Vagina (tissue), 2 donors: ENCODE measurements at places on chromosomes 3 and 15. TPM values are rescaled to one million over a fixed set of nuclear protein-coding genes. Genes with fewer than 3 reads are reported as not detected.

DNA sequence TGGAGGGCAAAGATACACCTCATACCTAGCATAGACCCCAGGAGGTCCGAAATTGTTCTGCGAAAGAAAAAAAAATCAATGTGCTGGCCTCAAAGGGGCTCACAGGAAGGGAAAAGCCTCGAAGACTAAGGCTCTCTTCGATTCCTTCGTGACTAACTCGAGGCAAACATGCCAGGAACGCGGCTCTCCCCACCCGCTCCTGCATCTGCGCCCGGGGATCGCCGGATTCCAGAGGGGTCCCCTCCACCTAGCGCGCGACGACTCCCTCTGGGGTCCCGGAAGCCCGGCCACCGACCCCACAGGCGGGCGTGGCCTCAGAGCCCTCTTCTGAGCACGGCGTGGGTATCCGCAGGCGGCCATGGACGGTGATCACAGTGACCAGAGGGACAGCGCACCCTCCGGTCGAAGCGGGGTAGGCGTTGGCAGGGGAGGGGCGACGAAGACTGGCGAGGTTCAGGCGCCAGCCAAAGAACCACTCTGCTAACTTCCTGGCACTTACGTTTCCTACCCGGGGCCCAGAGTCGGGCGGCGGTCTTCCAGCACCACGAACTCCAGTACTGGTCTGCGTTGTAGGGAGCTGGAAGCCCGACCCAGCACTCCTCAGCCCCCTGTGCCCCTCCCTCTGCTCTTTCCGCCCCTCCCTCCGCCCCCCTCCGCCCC is 515 bp upstream of the EIF3J start:
- DNase-seq, result no peak

GRCh38 chr15:32642667-32643435 is 1.3 kb downstream of the SCG5 start:
- no peak for DNase-seq

DNA sequence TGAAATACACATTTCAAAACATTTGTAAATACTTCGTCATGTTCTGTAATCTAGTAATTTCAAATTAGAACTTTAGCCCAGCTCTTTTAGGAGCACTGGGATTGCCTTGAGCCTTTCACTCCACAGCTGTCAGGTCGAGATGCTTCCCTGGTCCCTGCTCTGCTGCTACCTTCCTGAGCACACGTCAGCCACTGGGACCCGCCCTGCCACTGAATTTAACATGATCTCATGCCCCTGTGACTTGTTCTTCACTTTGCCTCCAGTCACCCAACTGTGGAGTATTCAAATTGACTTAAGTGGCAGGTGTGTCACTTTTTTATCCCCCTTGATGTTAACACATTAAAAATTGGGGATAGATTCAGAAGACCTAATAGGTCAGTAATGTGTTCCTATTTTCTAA is 3.3 kb downstream of the ARRDC4 start:
- no peak for DNase-seq

GRCh38 chr3:148866261-148866660 is 1.2 kb downstream of the CPA3 start:
- no peak for DNase-seq

DNA sequence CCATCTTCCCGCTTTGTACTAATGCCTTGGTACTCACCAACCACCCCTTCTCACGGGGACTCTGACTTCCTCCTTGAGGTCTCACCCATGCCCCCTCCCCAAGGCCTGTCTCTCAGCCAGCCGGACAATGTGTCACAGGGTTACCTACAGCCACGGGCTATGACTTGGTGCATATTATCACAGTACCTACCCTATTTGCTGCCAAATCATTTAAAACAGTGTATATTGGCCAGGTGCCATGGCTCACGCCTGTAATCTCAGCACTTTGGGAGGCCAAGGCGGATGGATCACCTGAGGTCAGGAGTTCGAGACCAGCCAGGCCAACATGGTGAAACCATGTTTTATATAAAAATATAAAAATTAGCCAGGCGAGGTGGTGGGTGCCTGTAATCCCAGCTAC is 93.4 kb upstream of the TBL1XR1 start:
- DNase-seq, result no peak

- no peak for DNase-seq
Measured at GRCh38 chr15:92023965-92024364, 170.5 kb downstream of the SLCO3A1 start.

- no peak for DNase-seq
Measured at GRCh38 chr3:126896067-126896441, 86.9 kb upstream of the PLXNA1 start.

- DNase-seq, result no peak
Measured at GRCh38 chr15:60508442-60508841, 29.5 kb upstream of the ICE2 start.

- DNase-seq, result no peak
Measured at GRCh38 chr15:74027688-74028087, 33.2 kb downstream of the PML start.

- DNase-seq, result no peak
Measured at GRCh38 chr3:136955813-136956212, 2.0 kb upstream of the IL20RB start.

- DNase-seq, result no peak
Measured at GRCh38 chr15:26660241-26660640, 112.6 kb downstream of the GABRB3 start.

DNA sequence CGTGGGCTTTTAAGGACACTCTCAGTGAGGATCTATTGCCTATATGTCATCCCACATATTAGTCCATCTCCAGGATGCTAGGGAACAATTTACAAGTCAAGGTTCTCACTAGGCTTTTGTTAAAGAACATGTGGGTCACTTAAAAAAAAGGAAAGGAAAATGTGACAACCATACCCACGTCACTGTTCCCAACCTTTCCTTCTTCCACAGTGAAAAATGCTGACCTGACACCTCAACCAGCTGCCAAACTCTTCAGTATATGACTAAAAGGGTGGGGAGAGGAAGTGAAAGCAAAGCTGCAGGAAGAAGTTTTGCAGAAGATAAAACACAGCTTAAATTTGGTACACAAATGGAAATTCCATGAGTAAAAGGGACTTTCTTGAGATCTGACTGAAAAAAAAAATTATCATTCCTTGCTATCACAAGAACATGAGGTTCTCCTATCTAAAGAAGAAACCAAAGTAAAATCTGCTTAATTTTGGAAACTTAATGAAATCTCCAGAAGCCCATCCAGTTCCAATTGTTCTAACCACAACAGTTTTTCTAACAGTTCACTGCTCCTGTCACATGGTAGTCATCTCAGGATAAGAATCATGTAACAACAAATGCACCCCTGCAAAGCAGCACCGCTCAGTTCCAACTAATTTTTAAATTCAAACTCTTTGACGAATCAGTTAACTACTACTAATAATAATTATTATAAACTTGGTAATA is 117.0 kb upstream of the TSPAN3 start:
- DNase-seq, result no peak

GRCh38 chr3:8869613-8870012 is 93.7 kb downstream of the RAD18 start:
- DNase-seq, result no peak

DNA sequence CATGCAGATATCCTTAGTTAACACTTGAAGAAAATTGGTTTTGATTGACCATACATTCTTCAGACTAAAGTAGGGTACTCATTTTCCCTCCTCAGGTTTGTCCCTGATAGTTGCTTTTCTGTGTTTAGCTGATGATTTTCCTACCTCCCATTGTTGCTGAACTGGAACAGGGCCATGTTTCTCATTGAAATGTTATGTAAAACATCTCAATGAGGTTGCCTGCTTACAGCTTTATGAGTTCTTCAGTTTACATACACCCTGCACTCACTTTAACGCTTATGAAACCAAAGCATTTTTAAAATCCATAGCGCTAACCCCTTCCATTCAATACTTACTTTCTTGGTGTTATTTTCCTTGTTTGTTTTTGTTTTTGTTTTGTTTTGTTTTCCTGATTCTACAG is 61.9 kb downstream of the HMG20A start:
- no peak for DNase-seq

DNA sequence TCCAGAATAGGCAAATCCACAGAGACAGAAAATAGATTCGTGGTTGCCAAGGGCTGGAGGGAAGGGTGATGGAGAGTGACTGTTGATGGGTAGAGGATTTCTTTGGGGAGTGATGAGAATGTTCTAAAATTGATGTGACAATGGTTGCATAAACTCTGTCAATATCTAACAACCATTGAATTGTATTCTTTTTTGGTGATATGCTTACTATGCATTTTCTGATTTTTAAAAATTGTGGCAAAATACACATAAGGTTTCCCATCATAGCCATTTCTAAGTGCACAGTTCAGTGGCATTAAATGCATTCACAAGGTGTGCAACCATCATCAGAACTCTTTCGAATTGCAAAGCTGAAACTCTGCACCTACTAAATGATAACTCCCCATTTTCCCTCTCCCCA is 44.2 kb upstream of the C3orf70 start:
- no peak for DNase-seq

DNA sequence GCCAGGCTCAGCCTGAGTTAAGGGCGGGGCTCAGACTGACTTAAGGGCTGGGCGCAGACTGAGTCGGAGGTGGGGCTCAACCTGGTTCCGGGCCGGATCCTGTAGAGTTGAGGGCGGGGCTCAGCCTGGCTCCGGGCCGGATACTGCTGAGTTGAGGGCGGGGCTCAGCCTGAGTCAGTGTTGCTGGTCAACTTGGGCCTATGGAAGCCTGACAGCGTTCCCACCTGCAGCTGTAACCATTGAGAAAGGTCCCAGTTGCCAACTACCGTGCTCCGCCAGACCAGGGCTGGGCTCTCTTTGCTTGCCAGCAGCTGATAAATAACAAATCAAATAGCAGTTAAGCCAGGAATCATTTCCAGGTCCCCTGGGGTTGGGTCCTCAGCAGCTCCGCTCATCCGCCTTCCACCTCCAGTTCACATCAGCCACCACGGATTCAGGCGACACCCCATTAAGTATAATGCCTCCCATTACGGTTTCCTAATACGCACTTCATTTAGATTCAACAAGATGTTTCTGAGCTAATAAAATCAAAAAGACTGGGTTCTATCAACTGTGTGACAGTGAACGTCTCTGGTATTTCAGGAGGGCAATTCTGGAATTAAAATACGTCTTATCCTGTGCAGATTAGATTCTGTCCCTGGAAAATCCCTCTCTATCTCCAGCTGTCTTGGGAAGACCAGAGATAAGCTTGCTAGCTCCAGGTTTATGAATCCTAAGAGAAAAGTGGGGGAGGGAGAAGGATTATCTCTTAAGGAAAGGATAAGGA is 7.3 kb downstream of the GRIP2 start:
- DNase-seq, result no peak

GRCh38 chr3:135918600-135918999 is 46.9 kb upstream of the PPP2R3A start:
- DNase-seq, result no peak

DNA sequence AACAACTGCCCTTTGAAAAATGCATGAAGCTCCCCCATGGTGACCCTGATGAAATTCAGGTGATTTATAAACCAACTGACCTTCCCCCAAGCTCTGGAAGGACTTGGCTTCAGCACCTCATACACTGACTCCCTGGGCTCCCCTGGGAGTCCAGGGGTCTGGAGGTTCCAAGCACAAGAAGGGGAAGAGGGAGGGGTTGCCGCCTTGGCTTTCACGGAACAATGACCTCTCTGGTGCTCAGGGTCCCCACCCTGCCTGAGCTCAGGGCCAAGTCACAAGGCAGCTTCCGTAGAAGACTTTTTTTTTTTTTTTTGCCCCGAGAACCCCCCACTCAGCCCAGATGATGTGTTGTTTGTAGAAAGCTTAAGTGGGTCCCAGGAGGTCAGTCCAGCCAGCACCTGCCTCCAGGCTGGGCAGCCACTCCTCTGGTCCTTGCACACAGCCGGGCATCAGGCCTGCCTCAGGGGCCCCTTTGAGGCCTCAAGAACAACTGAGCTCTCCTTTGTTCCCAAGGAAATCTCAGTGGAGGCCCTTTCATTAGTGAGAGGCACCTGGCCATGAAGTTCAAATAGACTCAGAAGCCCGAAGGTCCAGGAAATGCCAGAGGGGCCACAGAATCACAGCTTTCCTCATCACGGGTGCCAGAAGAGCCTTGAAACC is 14.0 kb upstream of the ALAS1 start:
- DNase-seq, result no peak

- DNase-seq, result no peak
Measured at GRCh38 chr3:64956711-64957325, 269.0 kb upstream of the ADAMTS9 start.

DNA sequence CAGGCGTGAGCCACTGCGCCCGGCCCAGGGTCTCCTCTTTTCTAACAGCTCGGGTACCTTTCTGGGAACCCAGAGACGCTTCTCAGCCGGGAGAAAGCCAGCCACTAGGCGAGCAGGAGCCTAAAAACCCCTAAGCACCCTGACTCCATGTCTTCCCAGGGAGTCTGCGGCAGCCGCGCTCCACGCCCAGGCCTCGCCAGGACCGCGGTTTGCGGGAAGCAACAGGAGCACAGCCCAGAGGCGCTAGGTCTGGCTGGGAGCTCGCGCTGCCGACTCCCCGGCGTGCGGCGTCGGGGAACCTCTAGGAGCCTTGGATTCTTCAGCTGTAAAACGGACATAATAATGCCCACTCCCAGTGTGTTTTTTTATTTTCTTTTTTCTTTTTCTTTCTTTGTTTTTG is 1.0 kb upstream of the LAMP3 start:
- no peak for DNase-seq

GRCh38 chr3:196341137-196341536 is 2.9 kb upstream of the TM4SF19 start:
- DNase-seq, result no peak

GRCh38 chr15:60781211-60781713 is 302.3 kb upstream of the ICE2 start:
- DNase-seq, result no peak

The MCTP2 gene
- 21.1 TPM for total RNA-seq

The LHFPL4 gene
- total RNA-seq, result not detected

The BSN gene
- 0.74 TPM for total RNA-seq

The TPRG1 gene
- 21.6 TPM for total RNA-seq

The WHAMM gene
- 9.3 TPM for total RNA-seq

The RASL12 gene
- total RNA-seq, result 85.7 TPM

The GPR149 gene
- not detected for total RNA-seq

The CTNNB1 gene
- 505 TPM for total RNA-seq

The EFCAB12 gene
- not detected for total RNA-seq

The THPO gene
- total RNA-seq, result 0.74 TPM

The MRPL47 gene
- 20.9 TPM for total RNA-seq

The PRTG gene
- total RNA-seq, result 5.2 TPM

The GNAT1 gene
- total RNA-seq, result not detected

The LINGO1 gene
- 4.7 TPM for total RNA-seq
